Right atrium auricular region (tissue), 2 donors: ENCODE measurements at places on chromosomes 11 and 22. TPM values are rescaled to one million over a fixed set of nuclear protein-coding genes. Genes with fewer than 3 reads are reported as not detected.

GRCh38 chr11:34647131-34647530 lies 26.2 kb downstream of the EHF start:
- DNase-seq, result no peak

DNA sequence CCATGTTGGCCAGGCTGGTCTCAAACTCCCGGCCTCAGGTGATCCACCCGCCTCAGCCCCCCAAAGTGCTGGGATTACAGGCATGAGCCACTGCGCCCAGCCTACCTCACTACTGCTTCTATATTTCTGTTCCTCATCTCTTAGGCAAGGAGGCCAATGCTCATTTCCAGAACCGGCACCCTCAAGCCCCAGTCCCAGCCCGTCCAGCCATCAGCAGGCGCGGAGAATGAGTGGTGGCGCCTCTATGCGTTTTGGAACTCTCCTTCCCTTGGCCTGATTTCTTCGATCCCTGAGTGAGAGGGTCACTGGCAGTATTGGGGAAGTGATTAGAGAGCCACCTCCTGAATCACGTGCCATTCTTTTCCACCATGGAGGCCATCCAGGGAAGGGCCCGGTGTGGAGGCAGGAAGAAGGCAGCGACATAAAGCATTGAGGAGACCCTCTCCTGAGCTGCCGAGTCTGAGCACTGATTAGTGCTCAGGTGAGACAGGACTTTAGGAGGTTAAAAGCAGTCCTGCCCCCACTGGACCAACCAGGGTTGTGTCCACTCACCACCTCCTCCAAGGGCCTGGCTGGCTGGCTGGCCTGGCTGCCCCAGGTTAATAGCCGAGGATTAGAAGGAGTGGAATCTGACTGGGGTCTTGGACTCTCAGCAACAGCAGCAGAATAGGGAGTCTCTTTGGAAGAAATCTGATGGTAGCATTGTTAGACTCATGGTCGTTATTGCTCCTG lies 8.7 kb downstream of the GRIK4 start:
- DNase-seq, result no peak

The CARD10 gene
- total RNA-seq, result 4.2 TPM

DNA sequence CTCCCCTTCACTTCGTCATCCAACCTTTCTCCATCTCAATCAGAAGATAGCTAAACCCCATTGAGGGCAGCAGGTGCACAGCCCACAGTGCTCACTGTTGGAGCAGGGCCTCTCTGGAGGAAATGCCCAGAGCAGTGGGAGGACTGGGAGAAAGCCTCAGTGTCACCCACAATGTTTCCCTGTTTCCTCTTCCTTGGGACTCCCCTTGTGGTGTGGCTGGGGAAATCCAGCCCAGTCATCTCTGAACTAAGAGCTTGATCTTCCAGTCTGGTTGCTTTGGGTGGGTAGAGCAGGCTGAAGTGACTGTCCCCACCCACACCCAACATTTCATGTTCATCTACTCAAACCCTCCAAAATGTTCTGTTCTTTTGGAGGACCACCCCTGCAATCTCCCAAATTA lies 29.8 kb upstream of the EED start:
- DNase-seq, result no peak

DNA sequence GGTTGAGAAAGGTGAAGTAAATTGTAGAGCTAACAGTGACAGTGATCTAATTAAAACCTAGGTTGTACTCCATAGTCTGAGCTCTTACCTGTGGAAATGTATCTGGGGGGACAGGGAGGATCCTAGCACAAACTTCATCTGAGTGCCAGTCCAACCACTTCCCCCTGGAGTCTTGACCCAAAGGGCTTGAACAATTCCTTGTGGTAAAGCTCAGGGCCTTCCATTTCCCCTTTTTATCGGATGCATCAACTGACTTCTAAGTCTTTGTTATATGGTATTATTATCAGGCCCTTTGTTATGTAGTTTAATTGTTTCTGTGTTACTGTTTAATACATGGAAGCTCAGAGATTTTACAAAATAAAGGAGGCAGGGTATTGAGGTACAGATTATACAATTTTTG lies 140.2 kb upstream of the SESN3 start:
- DNase-seq, result no peak

GRCh38 chr22:46740910-46741780 lies 3.1 kb upstream of the CERK start:
- no peak for DNase-seq
